CD4-positive, alpha-beta T cell (primary cell): ENCODE measurements at places on chromosomes 12 and 14.

DNA sequence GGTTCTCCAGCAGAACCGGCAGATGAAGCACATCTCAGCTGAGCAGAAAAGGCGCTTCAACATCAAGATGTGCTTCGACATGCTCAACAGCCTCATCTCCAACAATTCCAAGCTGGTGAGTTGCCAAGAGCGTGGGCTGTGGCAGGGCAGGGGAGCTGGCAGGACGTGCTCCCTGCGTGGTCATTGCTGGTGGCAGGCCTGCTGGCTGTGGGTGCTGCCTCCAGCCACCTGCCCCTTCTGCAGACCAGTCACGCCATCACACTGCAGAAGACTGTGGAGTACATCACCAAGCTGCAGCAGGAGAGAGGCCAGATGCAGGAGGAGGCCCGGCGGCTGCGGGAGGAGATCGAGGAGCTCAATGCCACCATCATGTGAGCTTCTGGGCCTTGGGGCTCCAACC, 35.8 kb downstream of the IL31 start:
- DNase-seq, result no peak

GRCh38 chr14:85675957-85676356, 146.0 kb downstream of the FLRT2 start:
- no peak for DNase-seq

- no peak for DNase-seq
Observed at GRCh38 chr12:109673884-109674283, 39.7 kb upstream of the FAM222A start.

GRCh38 chr12:67751381-67751928, 102.9 kb downstream of the DYRK2 start:
- no peak for DNase-seq

DNA sequence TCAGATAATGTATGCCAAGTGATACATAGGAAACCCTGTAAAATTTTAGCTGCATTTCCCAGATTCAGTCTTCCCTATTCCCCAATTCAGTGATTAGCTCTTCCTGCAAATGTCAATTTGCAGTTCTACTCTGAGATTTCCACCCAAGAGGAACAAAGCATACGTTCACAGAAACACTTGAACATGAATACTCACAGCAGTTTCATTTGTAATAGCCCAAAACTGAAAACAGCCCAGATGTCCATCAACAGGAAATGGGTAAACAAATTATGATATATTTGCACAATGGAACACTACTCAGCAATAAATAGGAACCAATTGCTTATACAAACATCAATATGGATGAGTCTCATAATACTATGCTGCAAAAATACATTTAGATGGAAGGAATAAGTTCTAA, 194.2 kb downstream of the GXYLT1 start:
- DNase-seq, result no peak
